ENCODE measurements at places on chromosomes 4 and X.

DNA sequence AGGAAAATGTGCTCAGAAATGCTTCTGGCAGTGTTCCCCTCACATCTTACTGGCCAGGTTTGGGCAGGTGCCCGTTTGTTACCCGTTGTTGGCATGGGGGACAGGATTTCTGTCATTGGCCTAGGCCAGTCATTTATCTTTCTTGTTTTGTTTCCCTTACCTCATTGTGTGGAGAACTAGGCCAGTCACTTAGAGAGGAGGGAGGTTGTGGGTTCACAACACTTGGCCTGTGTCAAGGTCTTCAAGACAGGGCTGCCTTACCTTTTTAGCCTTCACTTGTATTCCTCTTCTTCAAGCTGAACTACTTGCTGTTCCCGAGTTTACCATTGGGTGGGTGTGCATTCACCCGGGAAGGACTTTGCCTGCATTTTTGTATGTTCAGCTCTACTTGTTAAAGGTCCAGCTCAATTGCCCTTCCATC is 17.7 kb downstream of the SNX25 start:
- no peak for DNase-seq

- DNase-seq: no peak
Observed at GRCh38 chr4:81757691-81758090, 286.0 kb upstream of the RASGEF1B start.

DNA sequence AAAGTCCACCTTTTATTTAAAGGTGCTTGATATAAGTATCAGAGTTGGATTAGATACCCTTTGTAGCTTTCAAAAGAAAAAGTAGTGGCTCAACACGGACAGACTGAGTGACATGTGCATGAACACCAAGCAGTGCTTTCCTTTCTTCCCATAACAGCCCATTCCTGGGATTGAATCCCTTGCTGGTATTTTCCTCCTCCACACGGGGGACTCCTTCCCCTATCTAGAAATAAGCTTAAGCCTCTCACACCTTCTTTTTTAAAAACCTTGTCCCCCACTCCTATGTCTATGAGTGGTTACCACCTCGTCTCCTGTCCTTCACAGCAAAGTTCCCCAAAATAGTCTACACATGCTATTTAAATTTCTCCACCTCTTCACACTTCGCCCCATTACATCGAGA is 5.1 kb downstream of the AP1S2 start:
- no peak for DNase-seq

- DNase-seq: no peak
Observed at GRCh38 chr4:73751166-73751565, 10.8 kb downstream of the CXCL8 start.

DNA sequence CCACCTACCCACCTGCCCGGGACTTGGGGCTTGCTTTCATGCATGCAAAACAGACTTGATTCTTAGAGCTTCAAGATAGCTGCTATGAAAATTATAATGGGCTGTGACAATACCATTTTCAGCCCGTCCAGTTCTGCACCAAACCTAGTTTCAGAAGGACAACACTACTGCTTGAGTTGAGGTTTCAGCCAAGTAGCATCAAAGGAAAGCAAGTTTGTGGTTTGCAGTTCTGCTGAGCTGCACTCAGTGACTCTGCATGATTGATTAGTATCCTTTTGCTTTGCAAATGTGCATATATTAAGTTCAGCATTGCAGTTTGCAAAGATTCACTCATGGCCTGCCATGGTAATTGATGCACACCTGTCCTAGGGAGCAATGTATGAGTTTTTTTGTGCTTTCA is 442.7 kb downstream of the RPA4 start:
- DNase-seq: no peak

DNA sequence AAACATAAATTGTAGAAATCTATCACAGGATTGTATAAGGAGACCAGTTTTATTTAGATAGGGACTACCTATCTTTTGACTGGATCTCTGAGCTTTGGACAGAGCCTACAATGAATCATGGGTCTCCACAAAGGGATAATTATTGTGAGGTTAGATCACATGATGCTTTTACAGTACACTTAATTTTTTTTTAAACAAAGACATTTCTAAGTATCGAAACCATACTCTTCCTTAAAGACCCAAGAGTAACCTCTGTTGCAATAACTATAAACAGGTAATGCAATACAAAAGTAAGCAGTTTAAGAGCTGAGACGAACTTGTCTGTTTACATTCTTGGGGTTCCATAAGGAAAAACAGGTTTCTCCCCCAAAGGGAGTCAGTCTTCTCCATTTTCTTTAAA is 64.3 kb upstream of the GABRE start:
- DNase-seq: no peak

GRCh38 chrX:154840856-154841255 is 6.4 kb upstream of the SMIM9 start:
- no peak for DNase-seq

GRCh38 chr4:65046192-65047133 is 623.8 kb downstream of the EPHA5 start:
- DNase-seq: no peak

- DNase-seq: no peak
Observed at GRCh38 chr4:89556601-89557305, 249.2 kb upstream of the GPRIN3 start.

DNA sequence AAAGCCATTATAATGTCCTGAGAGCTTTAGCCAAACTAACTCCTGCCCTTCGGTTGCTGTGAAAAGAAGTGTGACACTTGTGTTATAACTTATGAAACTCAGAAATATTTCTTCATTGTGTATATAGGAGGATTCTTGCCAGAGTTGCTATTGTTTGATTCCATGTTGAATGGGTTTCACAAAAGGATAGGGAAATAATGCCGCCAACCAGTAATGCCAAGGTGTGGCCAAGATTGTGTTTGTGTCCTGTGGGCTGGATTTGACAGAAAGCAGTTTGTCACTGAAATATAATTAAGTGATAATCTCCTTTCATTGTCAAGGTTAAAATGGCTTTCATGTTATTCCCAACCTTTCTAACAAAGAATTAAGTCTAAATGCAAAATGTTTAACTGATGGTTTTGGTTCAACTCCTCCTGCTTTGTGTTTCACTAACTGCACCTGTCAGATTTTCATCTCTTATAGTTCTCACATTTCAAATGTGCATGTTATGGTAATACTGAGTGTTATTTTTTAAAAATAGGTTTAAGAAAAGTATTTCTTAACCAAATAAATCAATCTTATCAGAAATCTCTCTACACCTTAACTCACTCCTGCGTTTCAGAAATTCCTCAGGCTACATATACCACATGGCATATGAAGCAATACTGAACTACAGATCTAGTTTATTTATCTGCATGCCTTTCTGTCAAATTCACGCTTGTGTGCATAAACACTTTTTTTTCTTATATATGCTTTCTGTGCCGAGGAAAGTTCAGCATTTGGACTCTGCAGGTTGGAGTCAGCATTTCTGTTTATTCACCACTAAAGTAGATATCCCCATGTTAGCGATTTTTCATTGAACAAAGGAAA is at the start of gene CLDN22:
Gene CLDN22, minus strand, starts transcription at position 66 of the 849 bp plus-strand sequence. Its CDS starts 58 bp downstream, at position 8.
- no peak for DNase-seq

GRCh38 chr4:153497988-153498967 is 32.1 kb downstream of the TMEM131L start:
- no peak for DNase-seq

- DNase-seq: no peak
Observed at GRCh38 chr4:88196523-88197185, 38.2 kb upstream of the ABCG2 start.

DNA sequence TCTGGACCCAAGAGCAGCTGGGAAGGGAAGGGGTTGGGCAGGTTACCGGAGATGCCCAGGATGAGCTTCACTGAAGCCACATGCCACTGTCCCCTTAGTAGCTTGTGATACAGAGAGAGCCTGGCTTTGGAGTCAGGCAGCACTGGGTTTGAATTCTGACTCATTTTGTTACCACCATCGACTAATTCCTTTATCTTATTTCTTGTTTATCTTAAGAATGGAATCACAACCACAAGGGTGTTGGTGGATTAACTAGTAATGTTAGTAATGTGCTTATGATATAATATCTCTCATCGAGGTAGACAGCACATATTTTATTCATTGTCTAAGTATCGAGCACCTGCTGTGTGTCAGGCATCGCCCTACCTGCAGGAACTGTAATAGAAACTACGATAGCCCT is 17.7 kb upstream of the STX18 start:
- DNase-seq: no peak

- no peak for DNase-seq
Observed at GRCh38 chr4:53744446-53745160, 153.3 kb upstream of the LNX1 start.

- no peak for DNase-seq
Observed at GRCh38 chrX:52217494-52218160, 32.9 kb downstream of the MAGED4 start.

GRCh38 chr4:144655491-144655890 is 9.5 kb downstream of the HHIP start:
- DNase-seq: no peak

GRCh38 chr4:121951521-121952110 is at the start of gene TRPC3:
TSS of gene TRPC3 (minus strand) at chr4:121952060. CDS start at chr4:121951680, 380 bp downstream.
- DNase-seq: peak; percentile 12

GRCh38 chrX:40166582-40166981 is 68.8 kb upstream of the BCOR start:
- peak; percentile 59 for DNase-seq

- no peak for DNase-seq
Observed at GRCh38 chr4:98334461-98334860, 73.3 kb downstream of the RAP1GDS1 start.

- no peak for DNase-seq
Observed at GRCh38 chrX:119986203-119986602, 42.7 kb upstream of the NKAP start.

DNA sequence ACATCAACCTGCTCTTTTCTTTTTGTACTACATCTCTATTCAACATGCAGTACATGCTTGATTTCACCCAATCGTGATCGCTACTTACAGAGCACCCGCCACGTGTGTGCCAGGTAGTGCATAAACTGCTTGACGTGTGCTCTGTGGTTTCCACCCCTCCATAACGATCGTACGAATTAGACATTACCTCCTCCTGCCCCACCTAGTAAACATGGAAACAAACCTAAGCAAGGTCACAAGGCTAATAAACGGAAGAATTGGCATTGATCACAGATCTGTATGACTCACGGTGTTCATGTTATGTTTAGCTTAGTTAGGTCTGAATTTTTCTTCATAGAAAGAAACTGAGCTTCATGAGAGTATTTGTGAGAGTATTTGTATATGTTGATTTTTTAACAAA is 64.1 kb downstream of the STX18 start:
- no peak for DNase-seq

GRCh38 chrX:42128587-42128986 is 205.2 kb upstream of the CASK start:
- no peak for DNase-seq

- DNase-seq: no peak
Observed at GRCh38 chrX:42695800-42696358, 82.1 kb downstream of the PPP1R2C start.
